Activated CD4-positive, alpha-beta T cell treated with anti-CD3 and anti-CD28 coated beads, Interleukin-2, Interleukin-4, amounts not matched to agents 100 ng/mL and 50 ng/mL, durations not matched to agents 16 hours and 8 hours (primary cell): ENCODE measurements at places on chromosomes 2 and 18.

GRCh38 chr2:171390941-171391516, 42.8 kb downstream of the METTL8 start:
- DNase-seq, result peak; percentile 83

GRCh38 chr2:223102040-223102400, 50.0 kb downstream of the KCNE4 start:
- no peak for DNase-seq

GRCh38 chr2:98731041-98731893, at the start of gene MGAT4A:
MGAT4A (minus strand) TSS chr2:98731132; CDS start chr2:98726332, 4,800 bp downstream.
- DNase-seq, result peak; percentile 74

DNA sequence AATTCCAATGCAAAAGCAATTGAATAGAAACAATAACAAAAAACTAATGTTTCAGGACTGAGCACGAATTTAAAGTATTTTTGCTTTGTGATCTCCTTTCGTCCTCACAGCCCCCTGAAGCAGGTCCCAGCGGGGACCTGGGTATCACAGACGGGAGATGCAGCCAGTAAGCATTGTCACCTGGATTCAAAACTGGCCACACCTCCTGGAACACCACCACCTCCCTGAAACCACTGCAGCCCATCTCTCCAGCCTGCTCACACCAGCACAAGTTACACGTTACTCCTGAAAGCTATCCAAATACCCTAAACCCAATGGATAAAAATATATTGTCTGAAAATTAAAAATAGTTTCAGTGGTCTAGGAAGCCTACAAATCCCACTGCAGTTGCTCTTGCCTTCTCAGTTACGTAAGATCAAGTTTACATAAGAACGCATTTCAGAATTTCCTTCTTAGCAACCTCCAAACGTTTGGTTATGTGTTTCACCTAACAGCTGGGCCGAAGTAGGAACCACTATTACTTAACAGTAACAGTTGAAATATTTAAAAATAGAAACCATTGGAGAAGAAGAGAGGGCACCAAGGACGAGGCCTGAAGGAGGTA, 178.0 kb downstream of the HDAC4 start:
- DNase-seq, result no peak

DNA sequence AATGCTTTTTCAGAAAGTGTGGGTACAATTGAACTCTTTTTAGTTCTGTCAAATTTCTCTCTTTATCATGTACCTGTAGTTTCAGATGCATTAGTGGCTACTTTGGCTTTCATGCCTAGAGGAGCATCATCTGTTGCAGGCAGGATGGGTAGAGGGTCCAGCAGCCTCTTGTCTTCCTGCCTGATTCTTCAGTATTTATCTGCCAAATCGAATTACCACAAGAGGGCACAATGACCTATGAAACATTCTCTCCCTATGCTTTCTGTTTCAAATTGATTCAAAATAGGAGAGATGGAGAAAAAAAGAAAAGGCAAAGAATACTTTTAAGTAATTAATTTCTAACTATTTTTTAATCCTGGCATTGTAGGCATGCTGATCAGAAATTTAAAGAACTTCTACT, 477.2 kb downstream of the TRIB2 start:
- DNase-seq, result peak; percentile 30

DNA sequence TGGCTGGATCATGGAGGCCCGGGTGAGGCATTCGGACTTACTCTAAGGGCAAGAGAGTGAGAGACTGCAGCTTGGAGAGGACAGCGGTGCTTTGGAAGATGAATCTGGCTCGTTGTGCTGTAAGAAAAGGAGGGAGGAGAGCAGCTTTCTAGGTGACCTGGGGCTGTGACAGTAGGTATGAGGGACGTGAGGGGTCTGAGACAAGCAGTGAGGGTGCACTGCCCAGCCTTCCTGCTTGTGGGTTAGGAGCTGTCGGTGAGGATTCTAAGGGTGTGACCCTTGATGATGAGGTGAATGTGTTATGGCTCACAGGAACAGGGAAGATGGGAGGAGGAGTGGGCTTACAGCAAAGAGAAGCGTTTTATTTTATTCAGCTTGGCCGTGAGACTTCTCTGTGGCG, 27.1 kb upstream of the RHOB start:
- DNase-seq, result no peak

DNA sequence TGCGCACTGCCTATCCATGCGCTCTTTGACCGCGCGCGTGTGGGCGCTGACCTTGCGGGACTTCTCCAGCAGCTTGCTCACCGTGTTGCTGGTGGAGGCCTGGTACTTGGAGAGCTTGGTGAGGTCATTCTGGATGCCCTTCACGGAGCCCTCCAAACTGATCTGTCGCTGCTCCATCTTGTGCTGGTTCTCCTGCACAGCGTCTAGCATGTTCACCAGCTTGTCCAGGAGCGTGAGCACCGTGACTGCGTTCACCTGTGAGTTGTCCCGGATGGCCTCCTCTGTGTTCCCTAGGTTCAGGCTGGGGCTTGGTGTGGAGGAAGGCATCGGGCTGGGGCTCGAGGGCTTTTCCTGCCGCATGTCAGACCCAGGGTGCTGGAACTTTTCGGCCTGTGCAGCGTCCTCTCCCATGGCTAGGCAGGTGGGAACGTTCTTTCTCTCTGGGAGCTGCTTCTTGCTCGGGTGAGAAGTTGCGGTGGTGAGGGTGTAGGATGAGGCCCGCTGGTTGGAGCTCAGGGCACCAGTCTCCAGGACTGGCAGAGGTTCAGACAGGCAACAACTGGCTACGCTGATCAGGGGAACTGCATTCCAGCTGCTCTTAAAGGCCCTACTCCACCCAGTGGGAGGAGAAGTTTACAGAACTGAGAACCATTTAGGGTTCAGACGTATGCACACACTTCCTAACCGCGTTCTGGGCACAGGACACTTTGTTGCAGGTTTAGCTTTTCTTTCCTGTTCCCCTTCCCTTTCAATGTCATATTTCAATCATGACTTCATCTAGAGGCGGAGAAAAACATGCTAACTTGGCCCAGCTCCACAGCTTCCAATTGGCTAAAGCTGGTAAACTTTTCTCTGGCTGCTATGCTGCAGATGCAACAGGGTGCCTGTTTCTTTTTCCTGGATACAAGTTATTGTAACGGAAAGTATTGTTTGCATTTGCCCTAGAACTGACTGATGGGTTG, at the start of gene CAVIN2:
Gene CAVIN2, minus strand, starts transcription at position 574 of the 962 bp plus-strand sequence. Its CDS starts 163 bp downstream, at position 411.
- no peak for DNase-seq

- no peak for DNase-seq
These were observed 189.5 kb downstream of the CMPK2 start for GRCh38 chr2:6676241-6676640.

- DNase-seq, result no peak
These were observed 76.7 kb downstream of the LAMA3 start for GRCh38 chr18:23765931-23766330.

DNA sequence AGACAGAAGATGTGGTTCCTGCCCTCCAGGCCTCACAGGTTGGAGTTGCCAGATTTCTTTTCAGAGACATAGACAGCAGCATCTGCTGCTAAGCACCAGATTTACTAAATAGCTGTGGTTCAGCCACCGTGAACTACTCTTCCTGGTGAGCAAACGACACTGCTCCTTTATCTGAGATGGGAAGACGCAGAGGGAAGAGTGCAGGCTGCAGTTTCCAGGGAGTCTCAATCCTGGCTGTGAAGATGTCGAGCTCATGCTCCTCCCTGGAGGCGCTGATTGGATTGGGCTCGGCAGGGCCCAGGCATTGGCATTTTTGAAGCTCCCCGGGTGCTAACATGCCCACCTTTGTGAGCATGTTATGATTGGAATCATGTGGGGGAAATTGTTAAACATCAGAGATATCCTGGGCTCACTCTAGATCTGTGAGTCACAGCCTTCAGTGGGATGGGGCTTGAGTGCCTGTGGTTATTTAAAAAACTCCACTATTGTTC, 314.8 kb downstream of the TSN start:
- no peak for DNase-seq

GRCh38 chr2:99188357-99188756, 7.4 kb downstream of the MRPL30 start:
- no peak for DNase-seq

- DNase-seq, result peak; percentile 42
These were observed 17.1 kb downstream of the TMEM185B start for GRCh38 chr2:120206022-120206581.

- no peak for DNase-seq
These were observed 272.9 kb downstream of the SLC8A1 start for GRCh38 chr2:40178971-40179370.

DNA sequence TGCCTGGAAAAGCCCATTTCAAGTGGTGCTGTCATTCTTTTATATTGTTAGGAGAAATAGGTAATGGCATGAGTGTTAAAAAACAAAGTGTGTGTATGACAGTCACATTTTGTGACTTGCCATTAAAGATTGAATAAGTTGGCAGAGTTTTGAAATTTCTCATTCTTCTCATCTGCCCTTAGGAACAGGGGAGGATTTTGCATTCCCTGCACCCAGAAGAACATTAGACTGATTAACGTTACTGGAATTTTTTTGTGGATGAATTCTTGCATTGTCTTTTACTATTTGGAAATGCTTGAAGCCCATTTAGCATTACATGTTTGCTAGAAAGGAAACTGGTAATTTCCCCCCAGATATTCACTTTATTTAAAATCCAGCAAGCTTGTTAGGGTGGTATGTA, 162.2 kb downstream of the BABAM2 start:
- no peak for DNase-seq

- DNase-seq, result no peak
These were observed 45.3 kb downstream of the IMPA2 start for GRCh38 chr18:12026562-12026961.

GRCh38 chr18:75638223-75638775, 210.8 kb upstream of the SMIM21 start:
- DNase-seq, result no peak

DNA sequence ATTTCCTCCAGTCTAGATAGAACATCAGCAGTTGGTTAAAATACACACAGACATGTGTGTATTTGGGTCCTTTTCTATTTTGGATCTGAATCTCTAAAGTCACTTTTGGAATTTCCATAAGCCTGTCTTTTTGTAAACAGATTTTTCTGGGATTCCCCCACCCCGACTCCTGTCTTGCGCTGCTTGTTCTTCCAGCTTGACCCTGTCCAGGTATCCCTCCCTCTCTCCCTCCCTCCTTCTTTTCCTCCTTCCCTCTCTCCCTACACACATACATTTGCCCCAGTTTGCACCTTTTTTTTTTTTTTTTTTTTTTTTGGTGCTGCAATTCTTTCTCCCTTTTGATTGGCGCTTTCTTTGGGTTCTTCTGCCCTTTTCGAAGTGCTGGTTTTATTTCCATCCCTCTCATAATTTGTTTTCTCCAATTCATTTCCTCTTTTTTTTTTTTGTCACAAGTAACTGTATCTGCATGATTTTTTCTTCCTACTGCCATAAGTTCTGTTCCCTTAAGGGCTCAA, 114.8 kb upstream of the SERTAD2 start:
- DNase-seq, result no peak

DNA sequence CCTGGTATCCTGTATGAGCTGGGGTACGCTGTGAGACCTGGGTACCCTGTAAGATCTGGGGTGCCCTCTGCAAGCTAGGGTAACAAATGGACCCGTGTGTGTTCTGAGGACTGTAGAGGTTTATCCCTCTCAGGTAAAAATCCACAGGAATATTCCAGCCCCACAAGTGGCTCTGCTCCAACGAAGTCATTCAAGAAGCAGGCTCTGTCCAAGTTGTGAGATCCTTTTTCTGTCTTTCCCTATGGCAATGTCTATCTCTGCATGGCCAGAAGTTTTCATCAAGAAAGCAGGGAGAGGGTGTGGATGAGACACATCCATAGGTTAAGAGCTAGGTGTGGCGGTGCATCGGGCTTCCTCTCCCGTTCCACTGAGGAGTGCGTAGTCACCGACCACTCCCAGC, 43.0 kb downstream of the PTGR3 start:
- DNase-seq, result no peak
